ENCODE measurements at places on chromosomes 12 and 14.

DNA sequence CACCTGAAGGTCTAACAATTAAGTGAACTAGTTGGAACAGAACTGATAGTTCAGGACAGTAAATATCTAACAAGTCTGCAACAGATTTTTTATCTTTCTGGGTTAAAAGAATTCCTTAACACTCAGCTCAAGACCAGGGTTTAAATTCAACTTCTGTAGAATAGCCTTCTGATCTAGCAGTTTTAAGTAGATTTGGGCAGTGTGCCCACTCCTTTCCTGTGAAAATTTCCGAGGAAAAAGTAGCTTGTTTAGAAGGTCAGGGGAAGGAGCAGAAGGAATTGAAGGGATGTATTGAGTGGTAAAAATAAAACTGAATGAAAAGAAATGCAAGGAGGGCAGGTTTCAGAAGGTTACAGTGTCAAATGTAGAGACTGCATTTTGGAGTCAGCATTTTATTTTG, 45.8 kb downstream of the ATL1 start:
- DNase-seq = no peak

DNA sequence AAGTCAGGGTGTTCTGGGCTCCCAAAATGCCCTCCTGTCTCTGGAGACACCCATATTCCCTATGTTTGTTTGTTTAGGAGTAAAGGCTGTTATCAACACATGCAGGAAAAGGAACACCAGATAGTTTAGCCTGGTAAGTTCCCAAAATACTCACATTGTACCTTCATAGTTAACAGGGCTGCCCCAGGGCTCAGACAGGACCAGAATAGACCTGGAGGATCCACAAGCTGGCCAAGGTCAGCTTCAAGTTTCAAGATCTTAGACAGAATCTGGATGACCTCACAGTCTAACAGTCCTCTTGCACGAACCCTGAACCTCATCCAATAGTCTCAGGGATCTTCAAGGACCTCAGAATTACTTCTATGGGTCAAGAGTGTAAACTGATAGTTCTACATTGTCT, 18.1 kb upstream of the HSP90B1 start:
- no peak for DNase-seq

GRCh38 chr12:30019366-30020140, 235.8 kb upstream of the TMTC1 start:
- DNase-seq = no peak

DNA sequence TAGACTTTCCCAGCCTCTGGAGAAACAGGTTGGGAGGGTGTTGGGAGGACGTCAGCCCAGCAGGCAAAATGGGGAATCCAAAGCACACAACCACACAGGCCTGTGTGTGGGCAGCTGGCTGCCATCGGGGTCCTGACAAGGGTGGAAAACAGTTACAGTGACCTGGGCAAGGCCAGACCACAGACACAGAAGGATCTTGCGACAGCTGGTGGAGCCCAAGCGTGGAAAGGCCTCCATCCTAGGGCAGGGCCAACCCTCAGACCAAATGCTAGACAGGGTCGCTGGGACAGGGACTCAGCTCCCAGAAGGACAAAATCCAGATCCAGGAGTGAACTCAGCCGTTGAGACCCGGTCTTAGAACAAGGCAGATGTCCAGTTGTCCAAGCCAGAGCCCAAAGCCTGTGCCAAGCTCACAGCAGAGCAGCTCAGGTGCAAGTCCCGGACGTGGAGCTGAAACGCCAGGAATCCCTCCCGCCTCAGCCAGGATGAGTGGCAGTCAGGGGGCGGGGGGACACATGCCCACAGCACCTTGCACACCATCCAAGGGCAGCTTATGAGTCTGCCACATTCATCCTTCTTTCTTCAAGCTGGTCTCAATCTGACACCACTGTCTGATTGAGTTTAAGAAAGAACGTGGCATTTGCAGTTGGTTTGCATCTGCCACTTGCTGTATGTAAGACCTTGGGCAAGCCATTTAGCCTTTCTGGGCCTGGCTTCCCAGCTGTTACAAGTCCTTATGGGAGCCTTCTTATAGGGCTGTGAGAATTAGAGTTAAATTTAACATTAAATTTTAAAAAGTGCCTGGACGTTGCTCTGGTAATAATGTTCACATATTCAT, 37.6 kb downstream of the DEGS2 start:
- no peak for DNase-seq

- no peak for DNase-seq
These were observed 185.3 kb downstream of the CALM1 start for GRCh38 chr14:90582166-90582565.

DNA sequence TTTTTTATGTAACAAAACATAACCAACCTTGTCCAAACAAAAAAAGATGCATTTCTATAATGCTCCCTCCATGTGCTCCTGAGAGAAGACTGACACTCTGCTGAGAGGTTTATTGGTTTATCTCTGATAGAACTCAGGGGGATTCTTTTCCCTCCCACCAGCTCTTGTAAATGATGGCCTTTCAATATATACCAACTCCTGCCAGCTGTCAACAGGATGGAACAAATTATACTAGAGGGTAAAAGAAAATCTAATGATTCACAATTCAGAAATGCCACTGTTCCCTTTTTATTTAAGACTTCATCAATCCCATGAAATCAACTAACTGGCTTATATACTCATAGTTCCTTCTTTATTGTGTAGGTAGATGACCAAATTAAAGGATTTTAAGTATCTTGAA, 25.4 kb downstream of the PSMC1 start:
- no peak for DNase-seq

GRCh38 chr12:72540811-72541210, 268.6 kb downstream of the TRHDE start:
- no peak for DNase-seq

DNA sequence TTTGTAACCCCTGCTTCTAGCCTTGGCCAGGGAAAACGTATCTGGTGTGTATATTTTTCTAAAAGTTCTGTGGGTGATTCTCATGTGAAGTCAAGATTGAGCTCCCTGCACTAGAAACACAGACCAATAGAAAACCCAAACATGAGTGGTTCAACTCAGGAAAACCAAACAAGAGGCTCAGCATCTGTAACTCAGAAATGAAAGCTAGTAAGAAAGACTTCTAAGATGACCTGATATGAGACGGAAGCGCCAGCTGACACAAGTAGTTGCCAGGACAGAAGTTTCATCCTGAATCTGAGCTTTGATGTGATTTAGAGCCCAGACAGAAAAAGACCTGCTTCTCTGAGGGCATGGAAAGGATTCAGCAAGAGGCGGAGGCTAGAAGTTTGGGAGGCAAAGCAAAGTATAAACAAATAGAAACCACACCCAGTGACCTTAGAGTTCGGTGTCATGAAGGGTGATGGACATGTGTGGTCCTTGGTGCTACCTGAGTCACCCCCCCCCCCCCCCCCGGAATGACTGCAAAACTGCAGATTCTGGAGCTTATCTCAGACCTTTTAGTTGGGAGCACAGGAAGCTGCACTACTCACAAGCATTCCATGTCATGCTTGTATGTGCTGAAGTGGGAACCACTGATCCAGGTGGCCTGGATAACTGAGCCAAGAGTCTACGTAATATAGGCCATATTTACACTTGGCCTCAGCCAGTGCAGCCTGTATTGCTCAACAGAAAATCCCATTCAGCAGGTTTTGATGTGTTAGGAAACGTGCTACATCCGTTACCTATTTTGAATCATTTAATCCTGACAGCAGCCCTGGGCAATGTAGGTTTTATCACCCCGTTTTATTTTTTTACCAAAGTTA, 191.3 kb downstream of the ANO6 start:
- no peak for DNase-seq

DNA sequence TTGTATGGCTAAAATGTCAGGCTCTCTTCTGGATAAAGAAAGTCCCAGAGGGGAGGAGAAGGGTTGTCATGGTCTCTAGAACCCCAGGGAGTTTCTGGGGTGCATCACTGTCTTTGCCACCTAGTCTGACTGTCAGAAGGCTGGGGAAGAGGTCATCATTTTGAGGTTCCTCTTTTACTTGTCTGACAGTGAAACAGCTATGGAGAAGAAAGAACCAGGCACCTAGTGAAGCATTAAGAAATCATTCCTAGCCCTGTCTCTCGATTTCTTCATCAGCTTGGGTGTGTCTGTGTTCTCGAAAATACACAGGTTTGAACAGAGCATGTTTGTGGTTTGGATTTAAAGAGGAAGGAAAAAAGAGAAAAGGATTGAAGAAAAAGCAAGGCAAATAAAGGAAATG, 158.7 kb upstream of the LRIG3 start:
- no peak for DNase-seq

DNA sequence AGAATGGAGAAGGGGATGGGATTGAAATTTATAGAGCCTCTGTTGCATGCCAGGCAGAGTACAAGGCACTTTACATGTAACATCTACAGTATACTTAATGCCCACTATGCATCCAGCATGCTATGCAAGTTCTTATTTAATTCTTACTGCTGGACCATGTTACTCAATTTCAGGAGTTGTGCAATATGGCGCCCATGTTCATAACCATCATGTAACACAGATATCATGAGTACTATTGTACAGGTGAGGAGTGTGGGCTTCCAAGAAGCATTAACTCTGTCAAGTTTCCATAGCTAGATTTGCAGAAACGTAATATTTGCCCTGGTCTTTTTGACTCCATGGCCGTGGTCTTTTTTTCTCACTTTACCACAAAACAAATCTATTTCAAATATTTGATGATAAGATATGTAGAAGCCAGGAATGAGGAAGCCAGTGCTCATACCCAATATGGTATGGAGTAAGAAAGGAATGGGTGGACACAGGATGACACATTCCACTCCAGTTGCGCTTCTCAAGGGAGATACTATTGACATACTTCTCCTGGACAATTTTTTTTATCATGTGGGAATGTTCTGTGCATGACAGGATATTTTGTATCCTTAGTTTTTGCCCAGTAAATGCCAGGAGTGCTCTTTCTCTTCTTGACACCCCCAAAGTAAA, 191.8 kb downstream of the C12orf75 start:
- no peak for DNase-seq

DNA sequence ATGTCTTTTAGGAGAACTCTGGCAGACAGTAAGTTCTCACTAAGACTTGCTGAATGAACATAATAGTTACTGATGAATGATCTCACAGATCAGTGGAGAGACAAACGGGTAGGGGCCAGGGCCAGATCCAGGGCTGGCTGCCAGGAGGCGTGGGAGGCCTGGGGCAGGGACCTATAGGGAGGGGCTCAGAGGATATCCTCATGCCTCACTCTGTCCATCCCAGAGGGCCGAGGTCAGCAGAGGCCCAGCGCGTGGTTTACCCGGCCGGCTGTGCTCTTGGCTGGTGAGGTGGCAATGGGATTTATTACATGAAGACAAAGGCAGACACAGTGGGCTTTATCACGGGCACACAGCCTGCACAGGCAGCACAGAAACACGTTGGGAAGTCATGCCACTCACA, 85.4 kb downstream of the CHGA start:
- DNase-seq = no peak
